ENCODE measurements at places on chromosomes 13 and 19. TPM values are rescaled to one million over a fixed set of nuclear protein-coding genes. Genes with fewer than 3 reads are reported as not detected.
A peak's percentile ranks its signal among the peaks of the same experiment; 100 is the strongest.

- no peaks in the 10 kb centered on the region for H3K4me1 ChIP-seq
Observed at GRCh38 chr13:43129066-43129465, 105.7 kb downstream of the DNAJC15 start.

GRCh38 chr13:112172641-112173251 lies 105.8 kb downstream of the SOX1 start:
- no peak overlapping the region for H3K4me3 ChIP-seq
- no peaks in the 10 kb centered on the region for H3K4me1 ChIP-seq
- no peaks in the 10 kb centered on the region for H3K36me3 ChIP-seq
- no peaks in the 10 kb centered on the region for H3K27me3 ChIP-seq
- no peak overlapping the region for H3K27ac ChIP-seq

The ZNF599 gene
- 4.2 TPM for total RNA-seq

The ZNF536 gene
- total RNA-seq = not detected

The CCNA1 gene
- not detected for total RNA-seq

- no peaks in the 10 kb centered on the region for H3K4me1 ChIP-seq
- H3K27ac ChIP-seq = no peak overlapping the region
- H3K36me3 ChIP-seq = peaks cover 75% of the 10 kb centered on the region
- no peaks in the 10 kb centered on the region for H3K27me3 ChIP-seq
- H3K4me3 ChIP-seq = no peak overlapping the region
- no peak for DNase-seq
Observed at GRCh38 chr19:5588906-5589676, 21.3 kb upstream of the TINCR start.

The ZNF296 gene
- total RNA-seq = not detected

The PLK5 gene
- not detected for total RNA-seq

The NANOS3 gene
- not detected for total RNA-seq

DNA sequence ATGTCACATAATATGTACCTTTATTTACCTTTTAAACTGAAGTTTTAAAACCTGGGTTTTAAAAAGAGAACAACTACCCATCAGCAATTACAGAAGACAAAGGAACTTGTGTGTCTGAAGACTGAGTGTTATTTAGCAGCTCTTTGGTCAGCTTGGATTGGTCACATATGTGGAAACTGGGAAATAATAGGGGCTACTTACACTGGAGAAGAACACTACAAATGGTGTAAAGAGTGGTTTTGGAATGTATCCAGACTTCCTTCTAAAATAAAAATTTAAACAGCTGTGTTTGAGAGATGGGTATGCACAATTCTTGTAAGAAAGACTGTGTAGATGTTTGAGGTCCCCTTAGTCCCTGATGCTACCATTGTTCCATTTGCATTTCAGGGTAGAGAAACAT lies 13.3 kb downstream of the TNFRSF19 start:
- peaks cover 14% of the 10 kb centered on the region for H3K36me3 ChIP-seq
- no peak overlapping the region for H3K4me3 ChIP-seq
- peaks cover 5% of the 10 kb centered on the region for H3K4me1 ChIP-seq
- no peaks in the 10 kb centered on the region for H3K27me3 ChIP-seq

- no peak overlapping the region for H3K27ac ChIP-seq
- no peaks in the 10 kb centered on the region for H3K4me1 ChIP-seq
- no peak for DNase-seq
Observed at GRCh38 chr13:81916461-81916860, 1575.5 kb upstream of the SPRY2 start.

DNA sequence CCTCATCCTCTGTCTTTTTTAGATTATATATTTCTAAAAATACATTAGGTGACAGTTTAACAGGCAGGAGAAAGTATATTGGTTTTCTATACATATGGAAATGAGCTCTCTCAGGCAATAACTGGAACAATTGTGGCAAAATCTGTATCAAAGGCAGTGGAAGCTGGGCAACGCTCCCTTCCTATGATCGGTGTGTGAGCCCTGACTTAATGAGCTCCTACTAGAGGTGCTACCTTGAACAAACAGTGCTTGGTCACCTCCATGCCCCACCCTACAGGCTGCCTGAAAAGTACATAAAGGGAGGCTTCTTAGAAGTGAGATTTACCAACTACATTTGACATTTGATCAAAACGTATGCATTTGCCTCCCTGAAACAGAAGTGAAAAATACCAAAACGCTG lies 185.3 kb downstream of the EFNB2 start:
- no peaks in the 10 kb centered on the region for H3K36me3 ChIP-seq
- DNase-seq = no peak
- no peak overlapping the region for H3K4me3 ChIP-seq
- peaks cover 1% of the 10 kb centered on the region for H3K4me1 ChIP-seq
- H3K27me3 ChIP-seq = peaks cover 10% of the 10 kb centered on the region
- H3K27ac ChIP-seq = no peak overlapping the region

DNA sequence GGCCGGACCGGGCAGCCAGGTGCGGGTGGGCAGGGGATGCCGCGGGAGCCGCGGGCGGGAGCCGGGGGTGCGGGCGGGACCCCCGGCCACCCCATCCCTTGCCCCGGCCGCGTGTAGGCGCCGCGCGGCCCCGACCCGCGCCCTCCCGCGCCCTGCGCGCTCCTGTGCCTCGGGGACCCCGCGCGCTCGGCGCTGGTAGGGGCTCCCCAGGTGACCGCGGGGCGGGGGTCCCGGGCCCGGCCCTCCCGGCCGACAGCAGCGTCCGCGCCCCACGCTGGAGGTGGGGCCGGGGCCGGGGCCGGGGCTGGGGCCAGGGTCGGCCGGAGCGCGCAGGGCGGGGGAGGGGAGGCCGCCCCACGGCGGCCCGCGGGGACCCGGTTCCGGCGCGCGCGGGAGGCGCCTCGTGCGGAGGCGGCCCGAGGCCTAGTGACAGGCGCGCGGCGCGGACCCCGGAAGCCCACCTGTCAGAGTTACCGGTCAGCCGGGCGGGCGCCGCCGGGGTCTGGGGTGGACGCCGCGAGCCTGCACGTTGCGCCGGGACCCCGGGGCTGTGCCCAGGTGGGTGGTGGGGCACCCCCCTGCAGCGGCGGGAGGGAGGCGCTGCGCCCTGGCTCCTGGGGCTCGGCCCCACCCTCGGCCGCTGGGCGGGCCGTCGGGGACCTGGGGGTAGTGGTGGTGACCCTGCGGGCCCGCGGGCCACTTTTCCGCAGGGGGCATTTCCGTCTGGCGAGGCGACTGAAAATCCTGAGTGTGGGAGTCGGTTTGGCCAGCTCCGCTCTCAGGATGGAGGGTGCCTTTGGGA lies 518 bp downstream of the TFDP1 start:
- peaks cover 8% of the 10 kb centered on the region for H3K4me1 ChIP-seq
- H3K27ac ChIP-seq = peak overlapping the region; percentile 10
- peaks cover 30% of the 10 kb centered on the region for H3K36me3 ChIP-seq
- no peak for DNase-seq
- H3K4me3 ChIP-seq = peak overlapping the region; percentile 67

DNA sequence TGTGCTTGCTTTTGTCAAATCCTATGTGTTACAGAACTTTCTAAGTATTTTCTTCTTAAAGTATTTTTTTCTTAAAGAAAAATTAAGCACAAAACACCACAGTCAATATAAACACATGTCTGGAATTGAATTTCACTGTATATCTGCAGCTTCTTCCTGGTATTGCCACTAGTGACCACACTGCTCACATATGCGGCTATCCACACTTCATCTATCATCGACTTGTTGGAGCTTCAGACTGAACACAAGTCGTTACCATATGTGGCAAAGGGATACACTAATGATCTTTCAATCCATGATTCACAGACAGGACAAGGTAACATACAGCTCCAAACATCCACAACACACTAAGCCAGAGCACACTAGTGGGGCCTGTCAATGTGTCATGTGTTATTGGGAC lies 498.4 kb upstream of the ARGLU1 start:
- no peaks in the 10 kb centered on the region for H3K36me3 ChIP-seq
- no peak overlapping the region for H3K4me3 ChIP-seq
- no peak overlapping the region for H3K27ac ChIP-seq
- no peaks in the 10 kb centered on the region for H3K27me3 ChIP-seq

The MEDAG gene
- total RNA-seq = 0.36 TPM

The UBE2L5 gene
- 0.18 TPM for total RNA-seq

DNA sequence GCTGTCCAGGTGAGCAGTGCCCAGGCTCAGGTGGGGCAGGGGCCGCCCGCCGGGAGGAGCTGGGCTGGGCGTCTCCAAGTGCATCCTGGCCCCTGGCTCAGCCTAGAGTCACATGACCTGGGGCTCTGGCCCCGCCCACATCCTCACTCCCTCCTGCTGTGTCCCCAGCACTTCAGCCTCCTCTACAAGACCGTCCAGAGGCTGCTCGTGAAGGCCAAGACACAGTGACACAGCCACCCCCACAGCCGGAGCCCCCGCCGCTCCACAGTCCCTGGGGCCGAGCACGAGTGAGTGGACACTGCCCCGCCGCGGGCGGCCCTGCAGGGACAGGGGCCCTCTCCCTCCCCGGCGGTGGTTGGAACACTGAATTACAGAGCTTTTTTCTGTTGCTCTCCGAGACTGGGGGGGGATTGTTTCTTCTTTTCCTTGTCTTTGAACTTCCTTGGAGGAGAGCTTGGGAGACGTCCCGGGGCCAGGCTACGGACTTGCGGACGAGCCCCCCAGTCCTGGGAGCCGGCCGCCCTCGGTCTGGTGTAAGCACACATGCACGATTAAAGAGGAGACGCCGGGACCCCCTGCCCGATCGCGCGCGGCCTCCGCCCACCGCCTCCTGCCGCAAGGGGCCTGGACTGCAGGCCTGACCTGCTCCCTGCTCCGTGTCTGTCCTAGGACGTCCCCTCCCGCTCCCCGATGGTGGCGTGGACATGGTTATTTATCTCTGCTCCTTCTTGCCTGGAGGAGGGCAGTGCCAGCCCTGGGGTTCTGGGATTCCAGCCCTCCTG lies 16.8 kb upstream of the CELF5 start:
- no peaks in the 10 kb centered on the region for H3K4me1 ChIP-seq
- no peak for DNase-seq
- no peaks in the 10 kb centered on the region for H3K27me3 ChIP-seq
- no peak overlapping the region for H3K27ac ChIP-seq
- no peak overlapping the region for H3K4me3 ChIP-seq

DNA sequence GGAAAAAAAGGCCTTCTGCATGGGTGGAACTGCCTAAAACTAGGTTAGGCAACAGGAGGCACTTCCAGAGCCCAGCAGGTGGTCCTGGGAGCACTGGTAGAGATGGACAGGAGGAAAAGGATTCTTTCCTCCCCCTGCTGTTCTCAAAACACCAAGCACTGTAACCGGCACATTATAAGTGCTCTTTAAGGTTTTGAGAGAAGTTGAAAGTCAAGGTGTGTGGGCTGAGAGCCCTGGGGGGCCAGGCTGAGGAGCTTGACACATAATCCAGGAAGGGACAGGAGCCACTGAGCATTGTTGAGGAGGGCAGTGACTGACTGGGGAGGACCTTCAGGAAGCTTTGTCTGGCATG lies 32.3 kb downstream of the SPATA13 start:
- H3K4me1 ChIP-seq = no peaks in the 10 kb centered on the region
- H3K27me3 ChIP-seq = no peaks in the 10 kb centered on the region
- no peak for DNase-seq
- H3K36me3 ChIP-seq = no peaks in the 10 kb centered on the region
- no peak overlapping the region for H3K27ac ChIP-seq
- no peak overlapping the region for H3K4me3 ChIP-seq

DNA sequence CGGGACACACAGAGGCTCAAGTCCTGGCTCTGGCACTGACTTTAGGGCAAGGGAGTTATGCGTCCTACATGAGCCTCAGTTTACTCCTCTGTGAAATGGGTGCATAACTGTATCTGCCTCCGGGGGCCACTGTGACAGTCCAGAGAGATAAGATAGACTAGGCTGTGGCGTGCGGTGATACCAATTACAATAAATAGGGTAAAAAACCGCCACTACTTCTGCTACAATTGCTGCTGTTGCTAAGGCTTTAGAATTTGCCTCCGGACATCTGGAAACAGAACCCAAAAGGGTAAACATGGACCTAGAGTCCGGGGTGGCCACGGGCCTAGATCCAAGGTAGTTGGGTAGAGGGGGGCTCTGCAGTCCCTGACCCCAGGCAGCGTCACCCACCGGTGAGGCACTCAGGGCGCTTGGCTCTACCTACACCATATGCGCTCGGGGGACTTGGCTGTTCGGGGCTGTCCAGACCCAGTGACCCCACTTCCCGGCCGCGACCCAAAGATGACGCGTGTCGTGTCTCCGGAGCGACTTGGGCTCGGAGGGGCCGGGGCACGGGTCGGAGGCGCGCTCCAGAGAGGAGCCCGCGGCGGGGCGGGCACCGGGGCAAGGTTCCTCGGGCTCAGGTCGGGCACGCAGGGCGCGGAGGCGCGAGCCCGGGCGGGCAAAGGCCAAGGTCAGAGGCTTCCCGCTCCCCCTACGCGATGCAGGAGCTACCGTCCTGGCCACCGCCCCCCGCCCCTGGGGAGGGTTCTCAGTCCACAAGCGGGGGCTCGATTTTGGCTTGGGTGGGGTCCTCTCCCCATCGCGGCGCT lies 1.1 kb downstream of the INSR start:
- H3K27ac ChIP-seq = no peak overlapping the region
- H3K4me1 ChIP-seq = peaks cover 3% of the 10 kb centered on the region
- H3K27me3 ChIP-seq = no peaks in the 10 kb centered on the region
- peak overlapping the region; percentile 59 for H3K4me3 ChIP-seq

DNA sequence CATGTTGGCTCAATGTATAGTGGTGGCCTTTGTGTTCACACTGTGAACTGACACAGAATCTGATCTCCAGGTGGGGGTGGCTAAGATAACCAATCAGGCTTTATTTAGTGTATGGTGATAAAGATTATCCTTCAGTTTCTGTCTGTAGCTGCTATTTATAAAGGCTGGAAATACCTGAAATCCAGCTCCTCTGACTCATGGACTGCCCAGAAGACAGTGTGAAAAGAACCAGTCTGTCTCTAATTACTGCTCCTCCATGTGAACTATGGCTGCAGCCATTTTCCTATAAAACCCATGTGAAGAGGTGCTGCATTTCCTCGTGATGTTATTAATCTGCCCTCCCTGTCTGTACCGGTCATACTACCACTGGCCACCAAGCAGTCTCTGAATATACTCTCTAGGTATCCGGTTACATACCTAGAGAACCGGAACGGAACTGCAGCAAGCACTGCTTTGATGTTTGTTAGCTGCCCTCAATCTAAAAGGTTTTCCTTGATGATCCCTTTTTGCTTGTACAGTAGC lies 238.0 kb downstream of the LHFPL6 start:
- no peak overlapping the region for H3K4me3 ChIP-seq
- H3K4me1 ChIP-seq = peaks cover 10% of the 10 kb centered on the region
- DNase-seq = peak; percentile 48

The CDX2 gene
- total RNA-seq = not detected

The HIPK4 gene
- total RNA-seq = 0.28 TPM

The C19orf85 gene
- not detected for total RNA-seq

DNA sequence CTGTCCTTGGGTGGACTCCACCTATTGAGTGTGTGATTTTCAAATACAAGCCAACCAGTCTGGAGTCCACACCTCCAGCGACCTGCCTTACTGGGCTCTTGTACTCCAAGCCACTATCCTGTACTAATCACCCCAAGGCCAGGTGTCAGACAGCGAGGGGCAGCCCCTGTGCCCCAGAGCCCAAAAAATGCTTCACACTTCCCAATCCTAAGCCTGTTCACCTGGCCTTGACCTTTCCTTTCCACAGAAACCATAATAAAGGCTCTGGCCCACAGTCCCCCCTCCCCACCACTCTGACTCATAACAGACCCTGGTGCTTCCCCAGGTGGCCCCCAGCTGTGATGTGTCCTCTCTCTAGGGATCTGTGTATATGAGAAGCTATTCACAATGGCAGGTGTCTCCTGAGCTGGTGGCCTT lies 3.9 kb downstream of the CD209 start:
- H3K4me1 ChIP-seq = no peaks in the 10 kb centered on the region
- H3K36me3 ChIP-seq = no peaks in the 10 kb centered on the region
- no peak for DNase-seq
- H3K4me3 ChIP-seq = no peak overlapping the region
- no peak overlapping the region for H3K27ac ChIP-seq
- peaks cover 9% of the 10 kb centered on the region for H3K27me3 ChIP-seq
